K562 (cell line): ENCODE measurements at places on chromosomes 1 and 21.

GRCh38 chr1:203871114-203871880 lies 9.9 kb downstream of the SNRPE start:
- peak; percentile 56 for DNase-seq

DNA sequence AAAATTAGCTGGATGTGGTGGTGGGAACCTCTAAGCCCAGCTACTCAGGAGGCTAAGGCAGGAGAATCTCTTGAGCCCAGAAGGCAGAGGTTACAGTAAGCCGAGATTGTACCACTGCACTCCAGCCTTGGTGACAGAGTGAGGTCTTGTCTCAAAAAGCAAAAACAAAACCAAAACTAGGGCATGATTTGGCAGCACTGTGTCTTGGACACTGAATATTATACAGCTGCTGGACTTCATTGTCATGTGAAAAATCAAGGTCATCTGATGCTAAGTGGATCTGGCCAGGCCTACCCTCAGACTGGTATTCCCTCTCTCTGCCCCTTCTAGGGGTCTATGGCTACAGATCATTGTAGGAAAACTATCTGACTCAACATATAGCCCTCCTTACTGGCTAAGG lies 55.2 kb upstream of the MRPS6 start:
- no peak for DNase-seq

GRCh38 chr21:37264808-37265207 lies 2.3 kb downstream of the VPS26C start:
- no peak for DNase-seq

- DNase-seq = no peak
Observed at GRCh38 chr1:55190109-55190508, 25.1 kb downstream of the USP24 start.

DNA sequence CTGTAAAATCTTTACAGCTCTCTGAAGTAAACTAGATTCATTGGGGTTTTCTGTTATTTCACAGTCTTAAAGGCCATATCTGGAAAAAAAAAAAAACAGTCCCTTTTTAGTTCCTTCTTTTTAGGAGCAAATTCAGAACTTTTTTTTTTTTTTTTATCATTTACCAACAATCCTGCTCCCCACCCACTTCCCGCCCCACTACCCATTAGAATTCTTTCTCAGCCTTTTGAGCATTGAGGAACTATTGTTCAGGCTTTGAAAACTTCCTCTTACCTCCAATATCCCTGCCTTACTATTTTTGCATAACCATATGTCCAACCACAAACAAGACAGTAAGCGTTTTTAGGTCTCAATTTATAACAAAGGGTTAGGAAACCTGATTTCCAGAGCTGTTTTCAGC lies 330.1 kb downstream of the PLPP3 start:
- no peak for DNase-seq

DNA sequence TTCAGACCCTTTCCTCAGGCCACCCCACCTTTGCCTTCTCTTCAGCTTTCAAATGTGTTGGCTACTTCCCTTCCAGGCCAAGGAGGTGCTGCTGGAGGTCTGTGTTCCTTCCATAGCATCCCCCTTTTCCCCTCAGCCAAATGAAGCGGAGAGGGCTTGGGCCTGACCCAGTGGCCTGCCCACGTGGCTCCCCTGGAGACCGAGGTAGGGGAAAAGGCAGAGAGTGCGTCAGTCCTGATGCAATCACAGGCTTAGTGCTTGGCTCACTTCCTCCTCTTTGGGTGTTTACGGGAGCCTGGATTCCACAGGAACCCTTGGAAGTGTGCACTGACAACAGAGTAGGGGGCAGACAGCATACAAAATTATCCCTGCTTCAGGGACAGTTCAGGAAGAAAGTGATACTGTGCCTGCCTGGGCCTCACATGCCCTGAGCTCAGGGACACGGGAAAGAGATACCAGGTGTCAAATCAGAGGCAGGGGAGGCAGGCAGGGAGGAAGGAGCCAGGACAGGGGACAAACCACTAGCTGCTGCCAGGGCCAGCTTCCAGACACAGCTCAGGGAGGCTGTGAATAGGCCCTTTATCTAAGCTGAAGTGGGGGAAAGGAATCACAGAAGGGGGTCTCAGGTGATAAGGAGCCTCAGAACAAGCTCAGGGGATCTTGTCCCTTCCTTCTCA lies 16.6 kb upstream of the PTP4A2 start:
- peak; percentile 71 for DNase-seq

- DNase-seq = no peak
Observed at GRCh38 chr21:45146801-45147200, 72.4 kb downstream of the ADARB1 start.

DNA sequence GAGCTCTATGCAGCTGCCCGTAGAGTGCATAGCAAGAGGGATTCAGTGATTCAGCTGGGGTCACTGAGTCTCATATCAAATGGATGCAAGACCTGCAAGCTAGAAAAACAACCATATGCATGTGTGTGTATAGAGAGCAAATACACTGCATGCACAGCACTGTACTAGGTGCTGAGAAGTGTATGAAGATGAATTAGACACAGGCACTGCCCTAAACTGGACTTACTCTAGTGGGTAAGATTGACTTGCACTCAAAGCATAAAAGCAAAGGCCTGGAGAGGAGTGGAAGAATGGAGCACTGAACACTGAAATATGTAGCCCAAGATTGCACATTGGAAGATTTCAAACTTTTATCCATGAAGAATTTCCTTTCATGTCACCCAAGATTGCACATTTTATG lies 5.5 kb upstream of the GBP1 start:
- no peak for DNase-seq

DNA sequence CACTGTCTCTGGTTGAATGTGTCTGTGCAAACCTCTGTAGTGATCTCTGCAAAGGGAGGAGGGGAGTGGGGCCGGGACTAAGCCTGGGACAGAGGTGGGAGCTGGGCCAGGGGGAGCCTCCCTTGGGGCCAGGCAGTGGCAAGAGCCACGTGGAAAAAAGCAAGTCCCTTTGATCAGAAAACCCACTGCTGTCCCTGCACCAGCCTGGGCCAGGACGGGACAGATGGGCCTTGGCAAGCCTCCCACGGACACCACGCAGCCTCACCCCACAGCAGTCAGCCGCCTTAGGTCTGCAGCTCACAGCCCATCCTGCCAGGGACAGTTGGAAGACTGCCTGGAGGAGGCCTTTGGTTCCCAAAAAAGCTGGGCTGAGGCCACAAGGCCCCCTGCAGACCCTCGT lies 11.7 kb upstream of the TRAPPC10 start:
- no peak for DNase-seq

DNA sequence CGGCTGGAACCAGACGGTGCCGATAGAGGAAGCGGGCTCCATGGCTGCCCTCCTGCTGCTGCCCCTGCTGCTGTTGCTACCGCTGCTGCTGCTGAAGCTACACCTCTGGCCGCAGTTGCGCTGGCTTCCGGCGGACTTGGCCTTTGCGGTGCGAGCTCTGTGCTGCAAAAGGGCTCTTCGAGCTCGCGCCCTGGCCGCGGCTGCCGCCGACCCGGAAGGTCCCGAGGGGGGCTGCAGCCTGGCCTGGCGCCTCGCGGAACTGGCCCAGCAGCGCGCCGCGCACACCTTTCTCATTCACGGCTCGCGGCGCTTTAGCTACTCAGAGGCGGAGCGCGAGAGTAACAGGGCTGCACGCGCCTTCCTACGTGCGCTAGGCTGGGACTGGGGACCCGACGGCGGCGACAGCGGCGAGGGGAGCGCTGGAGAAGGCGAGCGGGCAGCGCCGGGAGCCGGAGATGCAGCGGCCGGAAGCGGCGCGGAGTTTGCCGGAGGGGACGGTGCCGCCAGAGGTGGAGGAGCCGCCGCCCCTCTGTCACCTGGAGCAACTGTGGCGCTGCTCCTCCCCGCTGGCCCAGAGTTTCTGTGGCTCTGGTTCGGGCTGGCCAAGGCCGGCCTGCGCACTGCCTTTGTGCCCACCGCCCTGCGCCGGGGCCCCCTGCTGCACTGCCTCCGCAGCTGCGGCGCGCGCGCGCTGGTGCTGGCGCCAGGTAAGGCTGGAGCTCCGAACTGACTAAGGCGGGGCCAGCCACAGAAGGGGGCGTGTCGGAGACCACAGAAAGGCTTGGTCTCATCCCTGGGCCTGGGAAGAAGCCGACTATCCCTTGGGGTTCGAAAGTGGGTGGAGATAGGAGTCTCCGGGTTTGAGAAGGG lies 486 bp downstream of the SLC27A3 start:
- DNase-seq = peak; percentile 77

DNA sequence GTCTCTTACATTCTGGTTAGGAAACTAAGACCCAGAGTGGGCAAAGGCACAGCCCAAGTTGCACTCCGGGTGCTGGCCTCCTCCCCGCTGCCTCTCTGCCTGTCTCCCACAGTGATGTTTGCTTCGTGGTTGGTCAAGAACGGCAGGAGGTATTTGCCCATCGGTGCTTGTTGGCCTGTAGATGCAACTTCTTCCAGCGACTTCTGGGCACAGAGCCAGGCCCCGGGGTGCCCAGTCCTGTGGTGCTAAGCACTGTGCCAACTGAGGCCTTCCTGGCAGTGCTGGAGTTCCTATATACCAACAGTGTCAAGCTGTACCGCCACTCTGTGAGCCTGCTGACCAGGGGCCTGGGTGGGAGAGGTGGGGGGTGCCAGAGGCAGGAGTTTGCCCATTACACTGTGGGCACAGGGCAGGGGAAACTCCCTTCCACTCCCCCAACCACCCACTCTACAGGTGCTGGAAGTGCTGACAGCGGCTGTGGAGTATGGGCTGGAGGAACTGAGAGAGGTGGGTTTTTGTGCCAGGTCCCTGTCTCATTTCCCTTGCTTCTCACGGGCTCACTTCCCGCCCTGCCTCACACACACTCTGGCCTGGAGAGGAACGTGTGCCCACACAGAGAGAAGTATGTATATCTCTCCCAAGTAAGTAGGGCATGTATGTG lies 1.9 kb downstream of the BTBD19 start:
- DNase-seq = no peak

GRCh38 chr1:53138991-53139884 lies 3.2 kb downstream of the SLC1A7 start:
- DNase-seq = no peak

- no peak for DNase-seq
Observed at GRCh38 chr1:155011437-155012025, 8.9 kb downstream of the ZBTB7B start.

- DNase-seq = no peak
Observed at GRCh38 chr1:78492386-78492950, 1.7 kb downstream of the PTGFR start.

- DNase-seq = no peak
Observed at GRCh38 chr1:245290836-245291235, 136.1 kb downstream of the KIF26B start.

DNA sequence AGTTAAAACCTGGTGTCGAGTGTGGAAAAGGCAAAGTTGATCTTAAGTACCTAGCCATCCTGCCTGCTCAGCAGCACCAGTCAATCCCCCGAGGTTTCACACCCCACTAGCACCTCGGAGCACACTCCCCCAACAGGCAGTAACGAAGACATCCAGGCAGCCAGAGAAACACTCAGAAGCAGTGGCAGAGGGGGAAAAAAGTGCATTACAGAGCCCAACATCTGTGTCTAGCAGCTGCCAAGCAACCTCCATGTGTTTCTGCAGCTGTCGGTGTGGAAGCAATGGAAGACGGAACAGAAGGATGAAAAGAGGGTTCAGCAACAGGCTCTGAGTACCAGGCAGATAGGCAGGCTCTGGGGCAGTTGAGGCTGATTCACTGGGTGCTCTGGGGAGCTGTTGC lies 73.4 kb upstream of the PROX1 start:
- no peak for DNase-seq

- no peak for DNase-seq
Observed at GRCh38 chr1:203764105-203765028, 616 bp upstream of the LAX1 start.

DNA sequence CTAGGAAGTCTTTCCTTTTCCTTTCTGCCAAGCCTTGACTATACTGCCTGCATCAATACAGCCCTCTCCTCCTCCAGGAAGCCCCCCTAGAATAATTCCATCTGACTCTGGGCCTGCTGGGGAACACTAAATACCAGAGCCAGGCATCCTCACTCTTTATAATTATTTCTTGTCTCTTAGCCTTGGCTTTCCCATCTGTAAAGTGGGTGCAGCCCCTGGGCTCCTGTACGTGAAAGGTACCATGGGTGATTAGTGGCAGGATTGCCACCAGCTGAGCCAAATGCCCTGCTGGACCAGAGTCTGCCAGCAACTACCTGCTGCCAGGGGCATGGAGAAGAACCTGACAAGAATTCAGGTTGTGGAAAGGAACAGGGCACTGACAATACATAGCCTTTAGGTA lies 58.7 kb downstream of the LGR6 start:
- DNase-seq = no peak

GRCh38 chr1:193569096-193569982 lies 382.9 kb upstream of the B3GALT2 start:
- no peak for DNase-seq

DNA sequence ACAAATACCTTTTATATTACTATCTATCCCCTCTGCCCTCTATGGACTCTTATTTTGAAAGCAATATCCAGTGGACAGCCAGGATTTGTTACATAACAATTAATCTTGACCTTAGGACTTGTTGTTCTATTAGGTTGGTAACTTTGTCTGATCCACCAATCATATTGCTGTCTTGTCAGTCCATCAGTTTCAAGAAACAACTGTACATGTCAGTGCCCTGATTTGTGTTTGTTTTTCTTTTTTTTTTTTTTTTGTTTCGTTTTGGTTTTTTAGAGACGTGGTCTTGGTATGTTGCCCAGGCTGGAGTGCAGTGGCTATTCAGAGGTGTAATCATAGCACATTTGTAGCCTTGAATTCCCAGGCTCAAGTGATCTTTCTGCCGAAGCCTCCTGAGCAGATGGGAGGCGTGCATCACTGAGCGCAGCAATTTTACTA lies 1.5 kb upstream of the SCP2 start:
- DNase-seq = no peak

- DNase-seq = no peak
Observed at GRCh38 chr1:107617456-107617855, 347.5 kb downstream of the VAV3 start.

DNA sequence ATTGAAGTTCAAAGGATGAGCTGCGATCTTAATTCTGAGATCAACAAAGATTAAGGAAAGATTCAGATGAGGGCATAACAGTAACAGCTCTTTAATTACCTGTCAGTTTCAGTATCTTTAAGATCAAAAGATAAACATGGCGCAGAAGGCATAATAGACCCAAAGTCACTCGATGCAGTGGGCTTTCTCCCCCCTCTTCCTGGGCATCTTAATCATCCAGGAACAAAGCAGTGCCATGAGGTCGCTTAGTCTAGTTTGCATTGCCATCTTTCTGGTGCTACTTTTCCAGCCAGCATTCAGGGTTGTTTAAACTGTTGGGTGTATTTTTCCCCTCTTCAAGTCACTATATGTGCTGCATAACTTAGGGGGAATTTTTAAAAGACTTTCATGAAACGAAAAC lies 72.3 kb downstream of the HUNK start:
- DNase-seq = no peak

- DNase-seq = peak; percentile 80
Observed at GRCh38 chr1:24149866-24150233, 6.9 kb upstream of the IL22RA1 start.

GRCh38 chr21:39319251-39319756 lies 5.9 kb upstream of the BRWD1 start:
- no peak for DNase-seq

GRCh38 chr1:212651521-212651920 lies 43.0 kb downstream of the ATF3 start:
- DNase-seq = no peak

DNA sequence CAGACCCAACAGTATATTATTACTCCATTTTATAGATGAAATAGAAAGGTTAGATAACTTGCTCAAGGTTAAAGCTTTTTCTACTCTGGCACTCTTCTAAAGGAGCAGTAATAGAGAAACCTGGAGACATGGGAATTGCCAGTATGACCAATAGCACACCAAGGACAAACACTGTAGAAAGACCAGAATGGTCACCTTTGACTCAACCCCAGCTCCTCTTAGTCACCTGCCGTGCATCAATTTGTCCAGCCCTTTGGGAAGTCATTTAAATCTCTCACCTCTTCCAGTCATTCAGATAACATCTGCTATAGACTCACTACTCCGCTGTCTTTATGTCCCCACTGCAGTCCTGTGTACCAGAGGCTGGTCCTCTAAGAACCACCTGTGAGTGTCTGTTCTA lies 23.9 kb upstream of the SLC44A3 start:
- no peak for DNase-seq
